ENCODE measurements at places on chromosomes 4 and X.

DNA sequence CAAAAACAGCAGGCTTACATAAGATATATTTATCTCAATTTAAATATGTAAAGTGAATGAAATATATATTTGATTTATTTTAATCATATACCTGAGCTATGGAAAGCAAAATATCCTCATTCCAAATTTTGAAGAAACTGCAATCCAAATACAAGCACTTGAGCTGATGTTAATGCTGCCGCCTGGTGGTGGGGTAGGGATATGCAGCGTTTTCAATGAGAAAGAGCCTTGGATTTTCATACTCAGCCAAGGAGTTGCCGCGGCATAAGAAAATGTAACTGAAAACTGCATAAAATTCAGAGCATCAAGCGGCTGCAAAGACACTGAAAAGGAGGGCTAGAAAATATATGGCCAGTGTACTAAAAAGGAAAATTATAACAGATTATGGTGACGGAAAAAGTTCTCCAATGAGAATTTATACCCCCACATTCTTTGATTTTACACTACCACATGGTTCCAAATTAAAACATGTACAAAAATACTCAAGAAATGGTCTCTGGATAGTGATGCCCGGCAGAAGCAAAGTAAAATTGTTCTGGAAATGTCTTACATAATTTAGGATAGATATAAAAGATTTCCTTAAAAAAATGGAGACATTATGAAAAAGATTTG lies 660.3 kb upstream of the PITX2 start:
- DNase-seq: peak; percentile 85

DNA sequence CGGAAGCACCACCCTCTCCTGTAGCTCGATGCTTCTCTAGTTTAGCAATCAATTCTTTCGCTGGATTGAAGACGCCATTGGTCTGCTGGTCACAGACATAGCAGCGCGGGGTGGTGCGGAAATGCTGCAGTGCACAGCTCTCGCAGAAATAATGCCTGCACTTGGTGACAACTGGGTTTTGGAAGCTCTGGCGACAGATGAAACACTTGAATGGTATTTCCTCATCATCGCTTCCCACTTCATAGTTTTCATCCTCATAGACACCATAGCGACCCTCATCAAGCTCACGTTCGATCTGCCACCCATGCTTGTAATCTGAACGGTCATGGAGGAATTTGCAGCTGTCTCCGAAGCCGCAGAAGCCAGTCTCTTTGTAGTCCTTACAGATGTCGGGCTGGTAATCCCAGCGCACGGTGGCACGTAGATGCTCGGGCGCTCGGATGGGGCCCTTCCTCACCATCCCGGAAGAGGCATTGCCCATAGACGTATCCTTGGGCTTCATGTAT lies 854 bp downstream of the RNF113A start:
- DNase-seq: peak; percentile 33

- no peak for DNase-seq
Observed at GRCh38 chrX:15786915-15787314, 3.4 kb upstream of the ZRSR2 start.

DNA sequence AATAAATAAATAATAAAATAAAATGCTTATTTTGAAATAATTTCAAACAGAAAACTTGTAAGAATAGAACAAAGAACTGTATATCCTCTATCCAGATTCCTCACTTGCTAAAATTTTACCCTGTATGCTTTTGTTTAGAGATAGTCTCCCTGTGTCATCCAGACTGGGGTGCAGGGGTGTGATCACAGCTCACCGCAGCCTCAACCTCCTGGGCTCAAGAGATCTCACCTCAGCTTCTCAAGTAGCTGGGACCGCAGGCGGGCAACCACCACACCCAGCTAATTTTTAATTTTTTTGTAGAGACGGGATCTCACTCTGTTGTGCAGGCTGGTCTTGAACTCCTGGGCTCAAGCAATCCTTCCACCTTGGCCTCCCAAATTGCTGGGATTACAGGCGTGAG lies 17.5 kb upstream of the ARAF start:
- no peak for DNase-seq

GRCh38 chr4:117984366-117984680 lies 50.0 kb upstream of the NDST3 start:
- DNase-seq: no peak

DNA sequence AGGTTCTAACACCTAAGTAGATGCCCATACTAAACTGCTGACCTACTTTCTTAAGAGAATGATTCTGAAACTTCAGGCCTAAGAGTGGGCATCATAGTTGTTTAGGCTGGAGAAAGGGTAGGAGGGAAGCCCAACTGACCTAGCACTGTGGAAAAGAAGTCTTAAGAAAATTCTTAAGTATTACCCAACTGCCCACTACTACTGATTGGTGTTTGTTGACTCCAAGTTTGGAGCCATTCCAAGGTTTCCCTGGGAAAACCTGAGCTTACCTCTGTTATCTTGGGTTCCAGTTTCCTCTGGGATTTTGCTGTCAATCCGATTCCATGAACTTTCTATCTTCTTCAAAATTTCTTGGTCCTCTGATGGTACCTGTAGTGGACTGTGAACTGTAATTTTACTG lies 23.9 kb downstream of the ANKRD17 start:
- DNase-seq: no peak

GRCh38 chr4:146654687-146655520 lies 16.2 kb downstream of the POU4F2 start:
- peak; percentile 50 for DNase-seq

DNA sequence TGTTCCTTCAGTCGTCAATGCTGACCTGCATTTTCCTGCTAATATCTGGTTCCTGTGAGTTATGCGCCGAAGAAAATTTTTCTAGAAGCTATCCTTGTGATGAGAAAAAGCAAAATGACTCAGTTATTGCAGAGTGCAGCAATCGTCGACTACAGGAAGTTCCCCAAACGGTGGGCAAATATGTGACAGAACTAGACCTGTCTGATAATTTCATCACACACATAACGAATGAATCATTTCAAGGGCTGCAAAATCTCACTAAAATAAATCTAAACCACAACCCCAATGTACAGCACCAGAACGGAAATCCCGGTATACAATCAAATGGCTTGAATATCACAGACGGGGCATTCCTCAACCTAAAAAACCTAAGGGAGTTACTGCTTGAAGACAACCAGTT lies 12.6 kb downstream of the TLR8 start:
- DNase-seq: no peak

- DNase-seq: no peak
Observed at GRCh38 chrX:73508861-73509260, 54.1 kb upstream of the CHIC1 start.

GRCh38 chrX:1321674-1322073 lies 14.9 kb upstream of the IL3RA start:
- no peak for DNase-seq

DNA sequence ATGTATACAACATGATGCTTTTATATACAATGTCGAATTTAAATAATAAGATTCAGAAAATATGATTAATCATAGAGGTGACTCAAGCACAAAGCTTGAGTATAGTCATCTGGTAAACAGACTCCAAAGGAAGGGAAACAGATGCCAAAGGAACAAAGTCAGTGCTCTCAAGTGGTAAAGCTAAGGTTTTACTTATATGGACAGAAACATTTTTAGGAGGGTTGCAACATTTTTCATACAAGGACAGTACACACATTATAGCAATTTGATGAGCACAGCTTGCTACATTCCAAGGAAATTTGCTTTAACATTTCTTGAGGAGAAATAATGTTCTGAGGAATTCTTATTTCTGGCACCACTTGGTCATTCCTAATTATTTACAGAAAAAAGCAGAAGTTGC lies 333.4 kb upstream of the AADAT start:
- DNase-seq: no peak

DNA sequence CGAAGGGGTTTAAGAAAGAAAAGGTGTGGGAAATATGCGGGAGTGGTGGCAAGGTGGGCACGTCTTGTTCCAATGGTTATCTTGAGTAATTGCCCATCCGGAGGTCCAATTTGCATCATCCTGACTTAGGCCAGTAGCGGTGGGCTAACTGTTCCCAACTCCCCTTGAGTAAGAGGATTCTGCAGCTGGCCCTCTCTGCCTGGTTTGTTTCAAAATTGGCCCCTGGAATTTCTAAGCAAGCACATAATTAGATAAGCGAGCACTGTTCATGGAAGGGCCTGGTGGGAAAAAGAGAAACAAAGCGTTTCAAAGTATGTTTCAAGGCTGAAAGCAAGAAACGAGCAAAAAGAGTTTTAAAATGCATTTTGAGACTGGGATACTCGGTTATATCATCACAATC lies 198.2 kb downstream of the CEP135 start:
- peak; percentile 27 for DNase-seq

DNA sequence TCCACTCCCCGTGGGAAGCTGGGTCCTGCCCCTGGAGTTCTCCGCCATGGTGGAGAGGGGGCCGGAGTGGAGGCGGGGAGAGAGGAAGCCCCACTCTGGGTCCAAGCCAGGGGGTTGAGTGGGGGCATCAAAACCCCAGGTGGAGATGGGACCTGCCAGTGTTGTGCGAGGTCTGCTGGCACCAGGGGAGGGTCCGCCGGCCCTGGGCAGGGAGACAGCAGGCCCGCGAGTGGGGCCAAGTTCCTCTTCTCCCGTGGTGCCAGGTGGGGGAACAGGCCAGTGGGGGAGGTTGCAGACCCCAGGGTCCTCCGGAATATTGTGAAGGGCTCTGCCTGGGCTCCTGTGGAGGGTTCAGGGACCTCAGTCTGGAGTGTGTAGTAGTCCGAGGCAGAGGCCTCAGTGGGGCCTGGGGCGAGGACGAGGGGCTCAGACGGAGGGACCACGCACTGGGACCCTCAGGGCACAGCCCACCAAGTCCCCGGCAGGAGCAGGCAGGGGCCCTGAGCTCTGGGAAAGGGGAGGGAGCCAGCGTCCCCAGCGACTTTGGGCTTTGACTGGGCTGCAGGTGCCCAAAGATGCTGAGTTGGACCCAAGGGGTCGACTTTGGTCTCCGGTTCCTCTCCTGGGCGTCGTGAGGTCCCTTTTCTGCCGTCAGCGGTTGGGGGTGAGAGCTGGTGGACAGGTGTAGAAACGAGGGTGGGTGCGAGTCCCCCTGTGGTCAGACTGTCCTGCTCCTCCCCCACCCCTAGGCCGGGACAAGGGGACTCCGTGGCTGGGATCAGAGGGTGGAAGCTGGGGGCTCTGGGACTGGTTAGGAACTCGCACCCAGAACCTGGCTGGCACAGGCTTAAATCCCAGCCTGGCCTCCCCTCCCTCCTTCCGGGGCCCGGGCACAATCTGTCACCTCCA lies 43.8 kb upstream of the NKX1-1 start:
- DNase-seq: no peak

DNA sequence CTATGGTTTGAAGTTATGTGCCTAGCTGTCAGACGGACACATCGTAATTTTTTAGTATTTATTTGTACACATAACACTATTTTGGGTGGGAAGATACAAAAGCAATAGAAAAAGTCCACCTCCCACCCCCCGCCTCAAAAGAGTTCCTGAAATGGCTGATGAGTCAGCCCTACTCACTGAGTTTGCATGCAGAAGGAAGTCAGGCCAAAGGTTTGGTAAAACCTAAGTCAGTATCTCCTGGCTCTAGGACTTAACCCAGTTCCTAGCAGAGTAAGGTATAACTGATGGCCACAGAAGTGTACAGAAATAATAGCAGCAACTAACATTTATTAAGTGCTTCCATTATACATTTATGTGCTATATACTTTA lies 2.9 kb upstream of the KLHL2 start:
- DNase-seq: no peak

- no peak for DNase-seq
Observed at GRCh38 chrX:6599230-6599860, 64.4 kb upstream of the VCX3A start.

DNA sequence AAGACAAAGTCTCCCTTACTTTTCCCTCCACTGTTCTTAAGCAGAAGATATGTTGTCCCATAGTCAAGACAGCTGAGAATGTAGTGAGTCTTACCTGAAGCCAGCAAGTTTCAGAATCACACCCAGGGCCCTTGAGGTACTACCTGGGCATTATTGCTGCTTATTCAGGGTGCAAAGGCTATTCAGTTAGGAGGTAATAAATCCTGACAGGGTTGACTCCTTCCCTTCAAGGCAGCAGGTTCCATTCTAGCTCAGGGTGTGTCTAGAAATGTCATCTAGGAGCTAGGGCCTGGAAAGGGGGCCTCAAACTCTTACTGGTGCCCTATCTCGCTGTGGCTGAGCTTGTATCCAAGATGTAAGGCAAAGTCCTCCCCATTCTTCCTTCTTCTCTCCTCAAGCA lies 259.0 kb downstream of the FAT4 start:
- DNase-seq: no peak

DNA sequence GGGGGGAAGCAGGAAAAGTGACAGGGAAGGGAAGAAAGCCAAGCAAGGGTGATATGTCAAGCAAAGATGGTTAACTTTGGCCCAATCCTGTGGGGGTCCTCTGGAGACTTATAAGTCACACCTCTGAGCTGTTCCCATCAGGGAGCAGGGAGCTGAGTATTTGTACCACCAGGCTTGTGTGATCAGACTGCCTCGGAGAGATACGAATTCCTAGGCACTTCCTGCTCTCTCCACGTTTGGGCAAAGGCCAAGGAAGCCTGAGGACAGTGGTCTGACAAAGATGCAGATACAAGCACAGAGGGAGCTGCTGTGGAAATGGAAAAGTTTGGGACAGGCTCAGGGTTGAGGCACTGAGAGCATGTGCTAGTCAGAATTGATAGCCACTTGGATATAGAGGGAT lies 10.4 kb upstream of the PPP3CA start:
- DNase-seq: no peak

DNA sequence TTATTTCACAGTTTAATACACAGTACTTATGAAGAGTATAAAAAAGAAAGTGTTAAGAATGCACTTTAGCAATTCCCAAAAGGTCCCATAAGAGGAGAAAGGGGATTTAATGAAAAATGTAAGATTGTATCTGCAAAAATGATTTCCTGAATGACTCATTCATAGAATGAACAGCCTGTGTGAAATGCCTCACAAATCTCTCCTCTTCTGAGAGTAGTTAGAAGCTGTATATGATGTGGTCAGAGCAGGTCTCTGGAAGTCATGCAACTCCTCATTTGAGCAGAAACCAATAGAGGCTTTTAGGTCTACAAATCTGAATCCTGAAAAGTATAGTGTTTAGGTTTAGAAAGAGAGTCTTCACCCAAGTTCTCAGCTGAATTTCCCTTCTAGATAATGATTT lies 381.3 kb upstream of the INTU start:
- no peak for DNase-seq

GRCh38 chr4:12389604-12390003 lies 960.9 kb upstream of the HS3ST1 start:
- DNase-seq: no peak

- no peak for DNase-seq
Observed at GRCh38 chrX:48459483-48459882, 10.6 kb downstream of the SLC38A5 start.

DNA sequence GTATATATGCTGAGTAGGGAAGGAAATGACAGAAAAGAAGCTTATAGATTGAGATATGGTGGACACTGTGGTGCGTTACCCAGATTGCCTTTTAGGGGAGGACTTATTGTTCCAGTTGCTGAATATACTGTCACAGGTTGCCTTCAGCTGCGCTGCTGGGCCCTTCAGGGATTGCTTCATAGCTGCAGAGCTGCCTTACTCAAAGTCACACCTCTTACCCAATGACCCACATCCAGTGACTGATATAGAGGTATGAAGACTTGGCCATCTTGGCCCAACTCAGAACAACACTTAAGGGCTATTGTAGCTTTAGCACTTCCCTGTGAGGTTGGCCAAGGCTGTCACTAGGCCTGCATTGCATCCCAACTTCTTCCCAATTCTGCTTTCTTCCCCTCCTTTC lies 63.4 kb upstream of the TMEM164 start:
- DNase-seq: no peak

- no peak for DNase-seq
Observed at GRCh38 chrX:19670321-19670750, 155.0 kb upstream of the MAP3K15 start.

- DNase-seq: no peak
Observed at GRCh38 chr4:83870328-83870950, 334.5 kb downstream of the GPAT3 start.

- no peak for DNase-seq
Observed at GRCh38 chrX:23662187-23662586, 5.1 kb upstream of the PRDX4 start.
